ENCODE measurements at places on chromosomes 5 and 9. TPM values are rescaled to one million over a fixed set of nuclear protein-coding genes. Genes with fewer than 3 reads are reported as not detected.

Gene PTGS1
- total RNA-seq, result 8.1 TPM

Gene KCNMB1
- total RNA-seq, result 8.8 TPM

Gene ECM2
- total RNA-seq, result not detected

Gene ARHGEF39
- total RNA-seq, result 11.6 TPM

Gene OBP2B
- not detected for total RNA-seq

Gene JADE2
- 36.1 TPM for total RNA-seq

Gene PTPN3
- total RNA-seq, result 15.4 TPM

Gene CEL
- not detected for total RNA-seq

Gene MSX2
- total RNA-seq, result 0.18 TPM

Gene RASEF
- 96.5 TPM for total RNA-seq

Measured in stomach (tissue), 19 donors.